ENCODE measurements at places on chromosomes 1 and 21.
A peak's percentile ranks its signal among the peaks of the same experiment; 100 is the strongest.

DNA sequence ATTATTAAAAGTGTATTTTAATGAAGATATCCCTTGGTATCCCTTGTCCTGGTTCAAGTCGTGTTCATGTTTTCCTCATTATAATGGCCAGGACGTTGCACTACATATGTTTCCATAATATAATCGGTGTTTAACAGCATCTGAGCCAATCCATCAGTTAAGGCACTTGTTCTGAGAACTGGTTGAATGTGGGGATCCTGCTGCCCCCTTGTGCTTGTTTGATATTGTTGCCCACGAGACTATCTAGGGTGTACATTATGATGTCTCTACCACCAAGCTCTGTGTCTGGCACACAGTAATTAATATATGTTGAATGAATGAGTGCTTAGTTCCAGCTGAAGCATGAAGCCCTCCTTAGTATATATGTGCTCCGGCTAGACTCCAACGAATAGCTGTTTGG, 193.0 kb downstream of the CACNA1E start:
- peak; percentile 79 for DNase-seq

GRCh38 chr21:41459884-41460534, 34.0 kb downstream of the MX1 start:
- DNase-seq = no peak

DNA sequence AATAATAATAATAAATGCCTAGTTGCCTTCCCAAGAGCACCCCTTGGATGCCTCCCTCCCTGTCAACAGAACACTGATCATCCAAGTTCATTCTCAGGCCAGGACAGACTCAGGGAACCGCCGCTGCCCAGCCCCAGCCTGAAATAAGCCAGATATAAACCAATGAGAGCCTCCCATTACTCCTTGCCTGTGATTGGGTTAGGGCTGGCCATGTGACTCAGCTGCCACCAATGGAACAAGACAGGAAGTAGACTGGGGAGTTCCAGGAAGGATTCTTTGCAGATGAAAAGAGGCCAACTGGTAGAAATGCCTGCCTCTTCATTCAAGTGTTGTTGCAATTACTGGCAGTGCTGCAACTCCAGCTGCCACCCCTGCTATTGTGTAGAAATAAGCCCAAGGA, 146.4 kb upstream of the TIAM1 start:
- peak; percentile 11 for DNase-seq

GRCh38 chr1:83928396-83928795, 70.5 kb downstream of the TTLL7 start:
- no peak for DNase-seq

DNA sequence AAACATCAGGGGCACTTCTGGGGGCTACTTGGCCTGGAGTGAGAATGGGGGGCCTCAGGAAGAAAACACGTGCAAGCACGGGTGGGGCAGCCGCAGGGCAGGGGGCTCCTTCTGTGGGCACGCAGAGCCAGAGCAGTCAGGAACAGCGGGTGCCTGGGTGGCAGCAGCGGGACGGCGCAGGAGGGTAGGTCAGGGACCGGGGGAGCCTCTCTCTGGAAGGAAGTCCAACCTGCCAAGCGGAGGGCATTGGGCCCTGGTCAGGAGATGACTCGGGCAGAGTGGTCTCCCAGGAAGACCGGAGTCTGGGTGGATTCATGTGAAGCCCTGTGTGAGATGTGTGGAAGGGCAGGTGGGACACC, 27.1 kb downstream of the CTNNBIP1 start:
- DNase-seq = no peak

DNA sequence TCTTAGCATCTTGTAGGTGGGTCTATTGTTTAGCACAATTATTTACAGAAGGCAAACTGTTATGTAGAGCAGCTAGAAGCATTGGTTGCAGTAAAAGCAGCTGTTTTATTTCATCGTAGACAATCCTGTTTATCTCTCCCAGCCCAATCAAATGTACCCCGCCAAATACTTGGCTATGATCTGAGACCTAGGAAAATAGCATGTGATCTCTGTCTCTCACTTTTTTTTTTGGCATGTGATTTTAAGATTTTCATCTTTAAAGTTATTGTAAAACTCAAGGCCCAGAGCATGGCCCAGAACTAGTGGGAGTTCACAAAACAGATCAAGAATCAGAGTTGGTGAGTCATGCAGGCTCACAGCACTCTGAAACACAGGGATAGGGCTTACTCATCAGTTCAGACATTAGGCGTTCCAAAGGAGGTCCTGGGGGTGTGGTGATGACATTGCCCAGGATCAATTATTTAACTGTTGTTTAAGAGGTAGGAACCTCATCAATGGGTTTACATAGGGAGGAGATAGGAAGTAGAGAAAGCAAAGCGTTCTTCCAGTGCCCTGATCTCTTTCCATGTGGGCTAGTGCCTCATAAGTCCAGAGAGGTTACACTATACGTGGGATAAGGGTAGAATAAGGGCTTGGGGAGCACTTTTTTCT, 40.2 kb downstream of the TBX19 start:
- no peak for DNase-seq

DNA sequence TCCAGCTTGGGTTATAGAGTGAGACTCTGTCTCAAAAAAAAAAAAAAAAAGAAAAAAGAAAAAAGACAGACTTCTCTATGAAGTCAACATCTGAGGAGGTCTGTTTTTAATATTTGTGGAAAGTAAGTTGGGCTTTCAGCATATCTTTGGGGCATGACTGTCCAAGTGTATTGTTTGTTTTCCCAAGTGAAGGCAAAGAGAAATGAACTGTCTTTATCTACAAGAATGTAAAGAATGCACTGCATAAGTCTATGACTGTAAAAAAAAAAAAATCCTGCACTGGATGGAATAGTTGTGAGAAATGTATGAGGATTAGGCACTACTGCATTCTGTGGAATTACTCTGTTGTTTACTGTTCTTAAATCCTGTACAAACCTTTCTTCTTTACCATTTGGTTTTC, 45.6 kb upstream of the TMEM61 start:
- no peak for DNase-seq

GRCh38 chr1:233080286-233080685, 129.9 kb downstream of the NTPCR start:
- no peak for DNase-seq

- no peak for DNase-seq
These were observed 59.7 kb downstream of the KANK4 start for GRCh38 chr1:62259551-62259950.

DNA sequence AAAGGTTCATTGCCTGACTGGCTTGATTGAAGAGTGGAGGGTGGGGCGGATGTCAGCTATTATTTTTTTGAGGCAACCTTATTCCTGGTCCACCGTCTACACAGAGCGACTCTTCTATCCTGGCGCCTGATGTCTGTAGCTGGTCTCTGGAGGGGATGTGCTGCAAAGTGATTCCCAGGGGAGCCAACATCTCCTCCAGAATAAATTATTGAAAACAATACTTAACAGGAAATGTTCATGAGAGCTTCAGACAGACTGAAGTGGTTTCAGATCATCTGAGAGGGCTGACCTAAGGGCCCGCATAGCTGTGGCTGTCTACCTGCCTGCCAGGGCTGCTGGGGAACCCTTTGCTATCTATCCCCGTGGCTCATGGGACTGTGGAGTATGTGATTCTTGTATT, 66.7 kb downstream of the TEX35 start:
- DNase-seq = no peak

- no peak for DNase-seq
These were observed 48.4 kb downstream of the B3GALT5 start for GRCh38 chr21:39661121-39661520.

DNA sequence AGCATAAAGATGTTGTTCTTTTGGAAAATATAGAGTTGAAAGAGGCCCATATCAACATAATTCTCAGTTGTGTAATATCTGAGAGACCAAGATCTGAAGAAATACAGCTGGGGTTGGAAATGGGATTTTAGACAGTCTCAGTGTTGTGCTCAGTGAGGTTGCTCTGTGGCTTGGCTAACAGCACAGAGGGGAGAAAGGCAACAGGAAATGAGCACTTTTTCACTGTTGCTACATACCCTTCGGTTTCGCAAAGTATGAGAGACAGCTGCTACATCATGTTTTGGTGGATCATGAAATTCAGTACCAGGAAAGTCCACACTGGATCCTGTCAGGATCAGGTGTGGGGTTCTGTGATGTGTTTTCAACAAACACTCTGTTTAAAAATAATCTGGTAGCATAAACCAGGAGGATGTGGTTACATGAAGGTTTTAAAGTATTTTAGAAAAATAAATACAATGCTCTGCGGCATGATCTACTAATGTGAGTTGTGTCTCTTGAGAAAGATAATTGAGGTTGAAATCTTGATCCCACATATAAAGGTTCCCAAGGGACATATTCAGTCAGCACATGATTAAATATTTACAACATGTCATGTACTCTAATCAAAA, 7.0 kb upstream of the GPR88 start:
- no peak for DNase-seq

DNA sequence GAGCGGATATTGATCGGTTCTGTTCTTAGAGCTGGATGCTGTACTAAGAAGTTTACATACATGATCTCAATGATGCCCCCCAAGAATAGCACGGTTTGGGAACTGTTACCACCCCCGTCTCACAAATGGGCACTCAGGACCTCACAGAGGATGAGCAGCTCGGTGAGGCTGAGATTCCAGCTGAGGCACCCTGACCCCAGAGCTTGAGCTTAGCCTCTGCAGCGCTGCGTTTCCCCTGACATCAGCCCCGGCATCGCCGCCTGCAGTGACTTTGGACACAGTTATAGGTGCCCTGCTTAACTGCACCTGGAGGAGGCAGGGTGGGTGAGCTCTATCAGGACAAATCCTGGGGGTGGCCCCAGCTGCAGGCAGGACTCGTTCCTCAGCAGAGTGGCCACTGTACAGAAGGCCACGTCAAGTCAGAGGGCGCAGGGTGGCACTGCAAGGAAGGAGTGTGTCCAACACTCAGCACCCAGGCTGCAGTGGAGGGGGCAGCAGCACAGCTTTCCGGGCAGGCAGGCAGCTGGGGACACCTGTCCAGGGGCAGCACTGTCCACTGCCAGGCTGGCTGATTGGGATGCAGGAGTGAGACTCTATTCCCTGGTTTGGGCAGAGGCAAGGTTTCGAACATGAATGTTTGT, 65.8 kb upstream of the ABCG1 start:
- no peak for DNase-seq

DNA sequence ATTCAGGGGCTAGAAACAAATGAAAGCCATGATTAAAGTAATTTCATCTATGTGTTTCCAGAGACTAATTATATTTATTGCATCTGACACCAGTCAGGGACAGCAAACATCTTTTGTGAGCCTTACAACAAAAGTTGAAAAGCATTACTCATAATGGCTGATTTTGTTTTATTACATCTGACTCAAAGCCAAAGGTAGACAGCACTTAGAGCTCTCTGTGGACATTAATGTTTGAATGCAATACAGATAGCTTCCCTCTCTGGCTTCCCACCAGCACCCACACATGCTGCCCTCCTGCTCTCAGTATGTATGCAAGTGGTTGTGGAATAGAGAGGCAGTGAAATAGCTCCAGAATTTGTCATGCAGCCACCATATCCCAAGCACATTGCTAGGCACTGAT, 198.7 kb downstream of the SETD4 start:
- no peak for DNase-seq

GRCh38 chr1:179380299-179380698, 14.5 kb downstream of the AXDND1 start:
- DNase-seq = no peak

DNA sequence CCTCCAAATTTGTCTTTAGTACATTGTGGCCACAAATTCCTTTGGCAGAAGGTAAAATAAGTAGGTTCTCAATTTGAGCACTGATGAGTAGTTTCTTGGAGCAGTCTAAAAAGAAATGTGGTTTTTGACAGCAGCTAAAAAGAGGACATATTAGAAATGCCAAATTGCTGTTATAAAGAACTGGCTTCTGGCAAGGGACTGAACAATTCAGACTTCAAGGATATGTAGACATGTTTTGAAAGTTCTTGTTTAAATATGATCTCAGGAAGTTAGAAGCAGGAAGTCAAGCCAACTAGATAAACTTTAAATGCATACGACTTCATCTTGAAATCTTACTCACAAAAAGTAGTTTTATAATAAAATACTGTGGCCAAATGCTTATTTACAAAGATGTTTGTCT, 18.8 kb downstream of the C1orf52 start:
- DNase-seq = no peak

- DNase-seq = peak; percentile 43
These were observed 710 bp upstream of the PALMD start for GRCh38 chr1:99645203-99645602.

GRCh38 chr21:46483300-46484295, 24.9 kb downstream of the DIP2A start:
- DNase-seq = no peak

DNA sequence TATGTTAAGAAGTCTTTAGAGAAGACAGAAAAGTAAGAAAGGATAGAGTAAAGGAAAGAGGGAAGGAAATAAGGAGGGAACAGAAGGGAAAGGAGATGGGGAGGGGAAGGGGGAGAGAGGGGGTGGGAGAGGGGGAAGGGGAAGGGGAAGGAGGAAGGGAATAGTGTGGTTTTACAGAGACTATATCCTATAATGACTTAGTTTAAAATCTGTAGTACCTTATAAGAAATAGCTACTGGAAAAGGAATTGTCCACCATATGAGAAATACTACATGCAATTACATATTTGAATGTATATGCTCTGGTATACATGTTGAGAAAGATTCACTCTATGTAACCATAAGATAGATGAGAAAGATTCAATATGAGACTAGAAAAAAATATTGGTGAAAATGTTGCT, 1042.3 kb downstream of the BRINP3 start:
- no peak for DNase-seq

DNA sequence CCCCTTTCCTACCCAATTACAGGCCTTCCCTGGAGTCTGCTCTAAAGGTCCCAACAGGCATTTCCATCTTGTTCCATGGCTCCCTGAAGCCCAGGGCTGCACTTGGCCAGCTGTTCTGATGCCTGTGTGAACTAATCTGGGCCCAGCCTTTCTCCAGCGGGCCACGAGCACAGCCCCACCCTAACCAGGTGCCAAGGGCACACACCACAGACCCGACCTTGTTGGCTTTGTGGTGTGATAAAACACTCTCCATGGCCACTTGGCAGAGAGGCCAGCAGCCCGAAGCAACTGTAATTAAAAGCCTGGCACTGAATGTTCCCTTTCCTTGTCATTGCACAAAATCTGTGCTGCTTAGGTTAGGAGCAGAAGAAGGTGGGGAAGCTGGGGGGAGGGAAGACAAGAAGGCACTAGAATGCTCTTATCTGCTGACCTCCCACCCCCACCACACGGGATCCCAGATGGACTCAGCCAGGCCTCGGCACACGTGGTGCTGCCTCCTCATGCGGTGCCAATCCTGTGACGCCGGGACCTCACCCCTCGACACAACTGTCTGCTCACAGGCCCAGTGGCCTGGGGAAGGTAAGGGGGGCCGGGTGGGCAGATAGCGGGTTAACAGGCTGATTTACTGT, 9.9 kb downstream of the HCRTR1 start:
- DNase-seq = no peak

GRCh38 chr1:22888320-22889075, 84.2 kb downstream of the LACTBL1 start:
- peak; percentile 15 for DNase-seq

- DNase-seq = peak; percentile 23
These were observed 824.8 kb downstream of the ADGRL2 start for GRCh38 chr1:82625537-82625936.
